Effector memory CD8-positive, alpha-beta T cell (primary cell): ENCODE measurements at places on chromosomes 3 and 15.

DNA sequence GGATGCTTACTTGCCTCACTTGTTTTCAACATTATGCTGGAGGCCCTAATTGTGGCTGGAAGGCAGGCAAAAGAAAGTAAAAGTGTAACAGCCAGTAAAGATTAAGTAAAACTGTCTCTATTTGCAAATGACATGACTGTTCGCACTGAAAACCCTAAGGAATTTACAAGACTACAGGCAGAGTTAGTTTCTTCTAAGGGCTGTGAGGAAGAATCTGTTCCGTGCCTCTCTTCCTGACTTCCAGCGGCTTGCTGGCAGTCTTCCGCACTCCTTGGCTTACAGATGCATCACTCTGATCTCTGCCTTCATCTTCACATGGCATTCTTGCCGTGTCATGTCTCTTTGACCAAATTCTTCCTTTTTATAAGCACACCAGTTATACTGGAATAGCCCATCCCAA lies 86.1 kb downstream of the DLG1 start:
- DNase-seq, result no peak

GRCh38 chr3:164486150-164486549 lies 592.1 kb downstream of the SI start:
- no peak for DNase-seq

DNA sequence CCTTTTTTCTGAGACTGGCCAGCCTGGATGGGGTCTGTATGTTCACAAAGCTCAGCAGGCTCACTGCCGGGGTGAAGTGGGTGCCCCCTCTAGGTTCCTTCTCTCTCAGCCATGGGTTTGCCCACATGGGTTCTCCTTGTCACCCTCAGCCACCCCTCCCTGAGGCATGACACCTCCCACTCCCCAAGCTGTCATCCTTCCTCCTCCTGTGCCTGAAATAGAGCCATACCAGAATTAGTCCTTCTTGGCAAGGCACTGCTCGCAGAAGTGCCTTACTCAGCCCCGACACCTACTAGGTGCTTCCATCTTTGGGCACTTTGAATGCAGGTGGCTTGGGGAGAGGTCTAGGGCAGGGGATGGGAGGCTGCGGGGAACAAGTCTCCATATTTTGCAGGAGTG lies 62.9 kb upstream of the SEC13 start:
- no peak for DNase-seq

DNA sequence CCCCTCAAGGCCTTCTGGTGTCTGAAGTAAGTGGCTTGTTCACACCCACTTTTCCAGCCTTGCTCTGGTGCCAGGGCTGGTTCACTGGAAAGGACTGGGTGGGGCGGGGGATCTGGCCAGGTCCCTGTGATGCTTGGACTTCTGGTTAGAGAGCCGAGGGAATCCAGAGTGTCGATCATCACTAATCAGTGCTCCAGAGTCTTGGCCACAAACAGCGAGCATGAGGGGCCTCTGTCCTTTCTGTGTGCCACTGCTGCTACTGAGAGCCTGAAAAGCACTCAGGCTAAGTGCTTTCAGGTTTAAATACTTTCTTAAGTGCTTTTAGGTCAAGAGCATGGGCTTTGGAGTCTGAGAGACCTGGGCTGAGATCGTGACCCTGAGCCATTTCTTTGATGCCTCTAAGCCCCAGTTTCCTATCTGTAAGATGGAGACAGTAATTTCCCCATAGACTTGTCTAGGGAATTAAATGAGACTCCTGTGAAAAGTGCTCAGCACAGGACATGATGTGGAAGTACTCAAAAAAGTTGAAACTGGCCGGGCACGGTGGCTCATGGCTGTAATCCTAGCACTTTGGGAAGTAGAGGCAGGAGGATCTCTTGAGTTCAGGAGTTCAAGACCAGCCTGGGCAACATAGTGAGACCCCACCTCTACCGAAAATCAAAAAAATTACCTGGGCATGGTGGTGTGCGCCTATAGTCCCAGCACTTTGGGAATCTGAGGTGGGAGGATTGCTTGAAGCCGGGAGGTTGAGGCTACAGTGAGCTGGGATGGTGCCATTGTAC lies 53.8 kb upstream of the SEC22A start:
- DNase-seq, result no peak
